ENCODE measurements at places on chromosomes 4 and X.

GRCh38 chr4:8148159-8148558, 10.5 kb downstream of the ABLIM2 start:
- no peak for DNase-seq

GRCh38 chr4:169009286-169010124, 550 bp downstream of the CBR4 start:
- DNase-seq: peak; percentile 59

DNA sequence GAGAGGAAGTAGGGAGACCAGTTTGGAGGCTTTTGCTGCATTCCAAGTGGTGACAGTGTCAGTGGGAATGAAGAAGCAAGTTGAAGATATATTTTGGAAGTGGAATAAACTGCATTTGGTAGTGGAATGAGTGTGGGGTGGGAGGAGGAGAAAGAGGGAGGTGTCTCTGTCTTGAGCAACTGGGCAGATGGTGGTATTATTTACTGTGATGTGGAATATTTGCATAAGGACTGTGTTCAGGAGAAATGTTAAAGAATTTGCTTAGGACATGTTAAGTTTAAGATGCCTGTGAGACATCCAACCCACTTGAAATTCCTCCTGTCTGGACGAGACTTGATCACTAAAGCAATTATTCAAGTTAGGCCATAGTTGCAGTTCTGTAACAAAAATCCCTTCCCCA, 448.9 kb upstream of the AMOT start:
- DNase-seq: no peak

DNA sequence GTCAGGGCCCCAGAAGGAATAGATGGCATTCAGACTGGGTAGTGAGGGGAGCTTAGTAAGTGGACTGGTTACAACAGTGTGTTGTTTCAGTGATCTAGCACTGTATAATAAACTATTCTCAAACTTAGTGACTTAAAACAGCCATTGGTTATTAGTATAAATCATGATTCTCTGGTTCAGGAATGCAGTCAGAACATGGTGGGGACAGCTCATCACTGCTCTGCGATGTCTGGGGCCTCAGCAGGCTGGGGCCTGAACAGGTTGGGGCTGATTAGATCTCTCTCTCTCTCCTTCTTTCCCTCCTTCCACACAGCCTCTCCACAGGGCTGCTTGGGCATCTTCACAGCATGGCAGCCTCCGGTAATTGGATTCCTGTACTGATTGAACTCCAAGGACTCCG, 160.4 kb downstream of the GATB start:
- no peak for DNase-seq

DNA sequence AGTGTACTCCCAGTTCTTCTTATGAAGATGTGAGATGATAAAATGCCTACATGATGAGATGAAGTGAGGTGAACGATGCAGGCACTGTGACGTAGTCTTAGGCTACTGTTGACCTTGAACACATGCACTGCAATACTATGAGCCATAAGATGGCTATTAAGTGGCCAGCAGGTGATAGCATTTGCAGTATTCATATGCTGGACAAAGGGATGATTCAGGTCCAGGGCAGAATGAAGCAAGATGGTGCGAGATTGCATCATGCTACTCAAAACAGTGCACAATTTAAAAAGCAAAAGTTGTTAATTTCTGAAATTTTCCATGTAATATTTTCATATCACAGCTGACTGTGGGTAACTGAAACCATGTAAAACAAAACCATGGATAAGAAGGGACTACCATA, 781.4 kb downstream of the PCDH18 start:
- DNase-seq: peak; percentile 31

GRCh38 chr4:41006141-41006540, 208.2 kb downstream of the APBB2 start:
- peak; percentile 42 for DNase-seq

- no peak for DNase-seq
Measured at GRCh38 chr4:179112441-179113170, 1670.4 kb upstream of the AGA start.

DNA sequence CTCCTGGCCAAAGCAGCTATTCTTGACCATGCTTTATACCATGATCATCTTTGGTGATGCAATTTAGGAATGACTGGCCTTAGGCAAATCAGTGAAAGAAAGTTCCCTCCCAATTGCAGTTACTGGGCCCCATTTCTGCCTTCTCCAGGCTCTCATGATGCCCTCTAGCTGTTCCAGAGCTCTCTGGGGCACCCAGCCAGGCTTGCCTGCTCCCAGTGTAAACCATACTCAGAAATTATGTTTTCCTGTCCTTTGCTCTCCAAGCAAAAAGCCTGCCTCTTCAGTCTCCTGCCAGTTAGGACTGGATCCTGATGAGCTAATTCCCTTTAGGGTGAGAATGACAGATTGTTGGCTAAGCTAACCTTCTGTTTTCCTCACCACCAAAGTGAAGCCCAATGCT, 85.3 kb upstream of the RBPJ start:
- DNase-seq: peak; percentile 92

DNA sequence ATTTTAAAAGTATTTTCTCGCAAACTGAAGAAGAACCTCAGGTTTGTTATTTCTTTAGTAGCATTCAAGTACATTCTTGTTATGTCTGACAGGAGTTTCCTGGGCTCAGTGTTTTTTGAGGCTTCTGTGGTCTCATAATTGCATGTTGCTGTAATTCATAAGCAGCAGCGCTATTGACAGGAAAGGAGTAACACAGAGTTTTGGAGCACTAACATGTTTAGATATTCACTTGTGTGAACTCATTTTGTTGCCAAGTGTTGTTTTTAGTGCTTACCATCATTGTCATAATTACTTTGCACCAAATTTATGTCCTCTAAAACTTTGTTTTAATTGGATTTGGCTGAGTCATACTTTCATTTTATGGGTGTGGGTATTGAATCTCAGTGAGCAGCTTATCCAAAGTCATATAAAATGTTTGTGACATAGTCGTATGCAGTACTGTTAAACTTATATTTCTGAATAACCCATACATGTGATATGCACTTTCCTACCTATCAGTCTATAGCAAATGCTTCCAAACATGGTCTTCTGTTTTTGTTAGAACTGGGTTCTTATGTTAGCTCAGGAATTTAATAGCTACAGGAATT, 358.7 kb upstream of the CTSO start:
- no peak for DNase-seq

DNA sequence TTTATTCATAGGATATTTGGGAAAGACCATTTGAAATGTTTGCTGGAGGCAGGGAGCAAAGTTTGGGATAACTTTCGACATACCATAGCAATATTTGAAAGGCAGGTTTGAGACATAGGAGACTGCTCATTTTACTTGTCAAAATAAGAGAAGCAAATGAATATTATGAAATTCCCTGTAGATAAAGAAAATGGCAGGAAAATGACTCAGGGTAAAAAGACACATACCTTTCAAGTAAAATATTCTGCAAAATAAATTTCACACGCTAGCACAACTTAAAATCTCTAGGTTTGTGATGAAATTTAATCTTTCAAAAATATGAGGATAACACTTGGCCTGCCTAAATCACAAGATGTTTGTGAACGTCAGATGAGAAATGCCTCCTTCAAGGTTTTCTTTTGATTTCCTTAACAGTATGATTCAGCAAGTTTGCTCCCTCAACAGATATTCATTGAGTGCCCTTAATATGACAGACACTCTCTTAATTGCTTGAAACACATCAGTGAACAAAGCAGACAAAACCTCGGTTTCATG, 6.6 kb downstream of the TMEM156 start:
- peak; percentile 84 for DNase-seq

- no peak for DNase-seq
Measured at GRCh38 chrX:66601522-66601921, 37.4 kb downstream of the EDA2R start.

DNA sequence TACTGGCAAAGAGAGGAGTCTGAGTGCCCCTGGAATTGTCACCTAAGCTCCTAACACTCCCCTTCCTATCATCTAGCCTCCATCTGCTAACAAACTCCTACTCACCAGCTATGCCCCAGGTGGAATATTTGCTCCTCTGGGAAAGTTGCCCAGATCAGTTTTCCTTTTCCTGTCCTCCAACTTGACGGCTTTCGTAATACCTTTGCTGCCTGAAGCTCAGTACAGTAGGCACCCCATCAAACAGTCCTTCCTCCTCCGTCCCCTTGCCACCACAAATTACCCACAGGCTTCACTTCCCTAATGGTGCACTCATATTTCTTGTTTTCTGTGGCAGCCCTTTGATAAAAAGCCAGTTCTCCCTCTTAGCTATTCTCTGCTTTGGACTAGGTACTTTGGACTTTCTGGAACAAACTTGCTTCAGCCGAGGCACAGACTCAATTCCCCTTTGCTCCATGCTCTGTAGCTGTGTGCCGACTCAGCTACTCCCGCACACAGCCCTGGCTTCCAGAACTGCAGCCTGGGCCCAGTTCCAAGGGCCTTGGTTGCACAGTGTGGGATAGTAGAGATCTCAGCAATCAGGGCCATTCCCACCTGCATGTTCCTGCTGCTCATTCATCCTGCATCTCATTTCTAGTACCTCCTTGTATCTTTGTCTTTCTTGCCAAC, 605.1 kb downstream of the BCOR start:
- no peak for DNase-seq

DNA sequence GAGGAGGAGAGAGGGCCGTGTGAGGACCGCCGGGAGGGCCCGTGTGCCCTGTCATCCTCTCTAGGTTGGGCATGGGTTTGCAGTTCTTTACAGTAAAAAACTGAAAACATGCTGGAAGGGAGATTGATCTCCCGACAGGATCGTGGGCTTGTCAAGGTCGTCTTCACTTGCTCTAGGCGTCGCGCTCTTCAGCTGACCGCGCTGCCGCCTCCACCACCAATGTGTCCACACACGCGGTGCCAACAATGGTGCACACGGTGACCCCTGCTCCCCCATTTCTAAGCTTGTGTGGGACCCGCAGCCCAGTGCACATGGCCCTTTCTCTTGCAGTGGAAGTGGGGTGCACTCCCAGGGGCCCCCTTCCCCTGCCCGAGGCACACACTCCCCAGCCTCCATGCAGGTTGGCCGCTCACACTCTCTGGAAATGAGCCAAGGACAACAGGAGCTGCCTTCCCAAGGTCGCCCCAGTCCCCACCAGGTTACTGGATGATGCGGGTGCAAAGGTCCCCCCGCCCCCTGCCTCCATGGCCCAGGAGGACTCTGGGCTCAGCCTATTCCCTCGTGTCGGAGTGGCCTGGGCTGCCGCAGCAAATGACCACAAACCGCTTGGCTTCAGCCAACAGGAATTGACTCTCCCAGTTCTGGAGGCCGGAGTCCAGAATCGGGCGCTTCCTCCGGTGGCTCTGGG, 1.7 kb upstream of the ZFP92 start:
- DNase-seq: no peak

DNA sequence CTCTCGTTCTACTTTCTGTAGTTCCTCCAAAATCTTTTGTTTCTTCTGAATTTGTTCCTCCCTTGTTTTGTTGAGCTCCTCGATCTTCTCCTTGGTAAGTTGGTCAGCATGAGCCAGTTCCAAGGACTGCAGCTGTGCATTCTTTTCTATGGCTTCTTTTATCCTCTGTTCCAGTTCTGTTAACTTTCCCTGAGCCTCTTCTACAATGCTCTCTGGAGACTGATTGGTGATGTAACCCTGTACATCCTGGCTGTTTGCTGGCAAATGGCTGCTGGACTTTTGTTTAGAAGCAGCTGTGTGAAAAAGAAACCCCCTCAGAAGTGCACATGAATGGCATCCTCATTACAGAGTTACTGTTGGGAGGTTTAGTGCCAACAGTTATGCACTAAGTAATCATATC, 70.5 kb upstream of the COX18 start:
- no peak for DNase-seq

All from fibroblast of the aortic adventitia (primary cell).